Activated naive CD8-positive, alpha-beta T cell treated with anti-CD3 and anti-CD28 coated beads, Interleukin-2, amount 10 ng/mL, durations not matched to agents 7 days and 5 days (primary cell): ENCODE measurements at places on chromosomes 11 and 22. TPM values are rescaled to one million over a fixed set of nuclear protein-coding genes. Genes with fewer than 3 reads are reported as not detected.

- no peak for DNase-seq
These were observed 101.4 kb upstream of the ARHGAP42 start for GRCh38 chr11:100585728-100586127.

- peak; percentile 50 for DNase-seq
These were observed 8.6 kb upstream of the APOBEC3B start for GRCh38 chr22:38973289-38974169.

The DKK3 gene
- 12.0 TPM for total RNA-seq

The OSM gene
- 125 TPM for total RNA-seq

GRCh38 chr11:87832211-87832610, 343.0 kb downstream of the RAB38 start:
- DNase-seq: no peak

The PANX2 gene
- total RNA-seq: 0.11 TPM

DNA sequence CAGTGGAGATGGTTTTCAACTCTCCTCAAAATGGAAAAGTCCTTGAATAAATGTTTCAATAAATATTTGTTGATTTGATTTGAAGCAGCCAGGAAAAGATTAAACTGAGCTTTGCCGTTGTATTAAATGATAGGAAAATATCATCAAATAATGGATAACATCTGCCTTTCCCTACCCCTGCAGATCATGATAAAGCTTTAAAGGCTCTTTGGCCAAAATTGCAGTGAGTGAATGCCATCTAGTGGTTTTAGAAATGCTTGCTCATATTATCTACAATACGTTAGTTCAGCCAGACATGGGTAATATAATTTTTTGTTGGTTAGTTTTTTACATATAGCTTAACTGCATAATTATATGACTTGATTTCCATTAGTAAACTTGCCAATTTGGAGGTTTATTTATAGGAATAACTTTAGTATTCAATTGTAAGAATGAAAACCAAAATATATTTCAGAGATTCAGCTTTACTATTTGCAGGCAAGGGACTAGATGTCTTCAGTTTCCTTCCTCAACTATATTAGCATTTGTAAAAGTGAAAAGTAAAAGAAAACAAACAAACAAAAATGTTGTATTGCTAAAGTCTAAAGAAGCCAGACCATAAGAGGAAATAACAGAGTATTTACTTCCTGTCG, 159.2 kb downstream of the MSANTD4 start:
- DNase-seq: no peak

The EXPH5 gene
- 3.7 TPM for total RNA-seq

DNA sequence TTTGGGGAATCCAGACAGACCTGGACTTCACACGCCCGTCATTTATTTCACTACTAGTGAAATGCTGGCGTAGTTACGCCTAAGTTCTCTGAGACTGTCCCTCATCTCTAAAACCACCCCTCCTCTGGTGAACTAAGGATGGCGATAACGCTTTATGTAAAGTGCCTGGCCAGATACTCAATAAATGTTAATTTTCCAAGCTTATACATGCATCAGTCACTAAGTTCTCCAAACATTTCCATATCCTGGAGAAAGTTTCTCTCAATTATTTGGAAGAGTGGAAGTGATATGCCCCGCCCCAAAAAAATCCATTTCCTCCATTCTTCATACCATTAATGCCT, 1.1 kb upstream of the FBXO3 start:
- no peak for DNase-seq

DNA sequence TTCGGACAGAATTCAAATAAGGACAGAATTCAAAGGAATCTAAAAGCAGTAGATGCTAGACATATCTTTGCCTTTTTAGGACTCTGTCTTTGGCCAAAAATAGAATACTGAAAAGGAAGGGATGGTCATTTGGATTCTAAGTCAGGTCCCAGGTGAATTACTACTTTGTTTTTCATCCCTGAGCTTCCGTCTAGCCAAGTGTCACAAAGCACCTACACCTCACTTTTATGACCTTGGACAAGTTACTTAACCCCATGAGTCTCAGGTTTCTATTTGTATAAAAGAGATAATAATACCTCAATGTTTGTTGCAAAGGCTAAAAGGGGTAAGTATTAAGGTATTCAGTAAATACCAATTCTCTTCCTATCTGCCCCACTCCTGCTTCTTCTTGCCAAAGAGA, 7.3 kb downstream of the KIF18A start:
- DNase-seq: no peak

DNA sequence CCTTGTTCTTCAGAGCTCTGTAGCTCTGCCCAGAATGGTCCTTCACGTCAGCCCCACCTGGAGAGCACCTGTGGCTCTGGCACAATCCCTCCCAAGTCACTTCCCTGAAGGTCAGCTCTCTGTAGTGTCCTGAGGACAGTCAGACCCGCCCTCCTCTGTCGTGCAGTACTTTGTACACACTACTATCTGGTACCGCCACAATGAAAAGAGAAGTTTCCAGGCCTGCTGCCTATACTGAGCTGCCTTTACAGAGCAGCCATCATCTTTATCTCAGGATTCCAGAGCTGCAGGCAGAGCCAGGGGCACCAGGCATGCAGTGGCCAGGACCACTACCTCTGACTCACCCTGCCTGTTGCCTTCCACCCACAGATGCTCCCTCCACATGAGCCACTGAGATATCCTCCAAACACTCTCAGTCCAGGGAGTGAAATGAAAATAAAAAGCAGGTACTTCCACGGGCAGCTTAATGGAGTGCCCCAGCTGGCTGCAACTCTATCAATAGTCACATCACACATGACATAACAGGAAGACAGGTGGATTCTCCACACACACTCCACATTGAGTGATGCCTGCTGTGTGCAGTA, 7.3 kb downstream of the PACSIN2 start:
- no peak for DNase-seq

DNA sequence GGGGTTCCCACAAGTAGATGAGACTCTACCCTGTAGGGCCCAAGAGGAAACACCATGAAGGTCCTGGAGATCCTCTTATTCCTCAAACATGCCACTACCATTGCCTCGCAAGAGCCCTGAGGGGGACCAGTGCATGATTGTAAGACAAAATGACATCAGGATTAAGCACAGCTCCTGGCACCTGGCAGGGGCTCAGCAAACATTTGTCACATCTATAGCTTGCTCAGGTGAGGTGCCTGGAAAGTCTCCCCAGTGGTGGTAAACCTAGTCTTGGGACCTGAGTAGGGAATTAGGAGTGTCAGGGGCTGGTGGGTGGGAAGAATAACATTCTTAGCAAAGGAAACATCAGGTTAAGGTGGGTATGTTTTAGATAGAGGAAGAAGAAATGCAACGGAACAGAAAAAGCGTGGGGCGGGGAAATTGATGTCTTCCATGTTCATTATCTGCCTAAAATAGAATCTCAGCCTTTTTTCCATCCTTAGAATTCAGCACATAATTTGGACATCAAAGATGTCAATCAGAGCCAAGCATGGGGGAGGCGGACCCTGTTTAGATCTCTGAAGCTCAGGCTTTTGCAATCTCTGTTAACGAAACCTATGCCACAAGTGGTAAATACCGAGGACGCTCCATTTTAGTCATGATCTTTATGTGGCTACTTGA, 924 bp downstream of the YPEL1 start:
- DNase-seq: no peak

The SLCO2B1 gene
- total RNA-seq: 2.6 TPM

The MRGPRX4 gene
- not detected for total RNA-seq

DNA sequence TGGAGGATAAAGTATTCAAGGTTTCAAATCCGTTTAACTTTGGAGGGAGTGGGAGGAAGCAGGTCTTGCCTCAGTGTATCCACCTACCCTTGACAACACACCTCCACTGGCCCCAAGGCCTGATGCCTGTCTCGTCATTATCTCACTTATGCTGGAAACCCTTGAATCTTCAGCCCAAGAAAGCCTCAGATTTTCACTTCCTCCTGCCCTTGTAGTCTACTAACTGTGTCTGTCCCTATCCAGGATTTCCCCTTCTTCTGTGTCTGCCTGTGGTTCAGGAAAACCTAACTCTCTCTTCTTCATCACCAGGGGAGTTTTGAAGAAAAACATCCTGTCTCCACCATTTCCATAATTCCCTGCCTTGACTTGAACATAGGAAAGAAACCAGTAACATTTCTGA, 56.1 kb downstream of the SYT9 start:
- no peak for DNase-seq

The OR8B2 gene
- total RNA-seq: not detected

DNA sequence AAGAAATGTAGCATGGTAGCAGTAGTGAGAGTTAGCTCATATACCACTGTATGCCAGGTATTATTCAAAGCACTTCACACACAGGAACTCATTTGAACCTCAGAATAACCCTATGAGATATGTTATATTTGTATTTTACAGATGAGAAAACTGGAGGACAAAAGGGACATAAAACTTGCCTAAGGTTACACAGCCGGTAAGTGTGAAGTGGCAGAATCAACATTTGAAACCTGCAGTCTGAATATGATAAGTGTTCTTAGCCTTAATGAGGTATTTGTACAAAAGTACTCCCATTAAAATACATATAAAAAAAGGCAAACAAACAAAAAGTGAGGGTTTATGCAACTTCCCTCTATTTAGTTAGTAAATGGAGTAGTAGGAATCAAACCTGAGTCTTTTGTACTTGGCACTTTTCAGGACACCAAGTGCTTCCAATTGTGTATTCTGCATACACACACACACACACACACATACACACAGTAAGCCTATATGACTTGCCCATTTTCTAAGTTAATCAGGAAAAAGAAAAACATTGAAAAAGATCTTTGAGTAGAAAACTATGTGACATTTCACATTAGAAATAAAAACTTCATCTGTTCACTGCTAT, 223.9 kb upstream of the FOLH1 start:
- DNase-seq: no peak

DNA sequence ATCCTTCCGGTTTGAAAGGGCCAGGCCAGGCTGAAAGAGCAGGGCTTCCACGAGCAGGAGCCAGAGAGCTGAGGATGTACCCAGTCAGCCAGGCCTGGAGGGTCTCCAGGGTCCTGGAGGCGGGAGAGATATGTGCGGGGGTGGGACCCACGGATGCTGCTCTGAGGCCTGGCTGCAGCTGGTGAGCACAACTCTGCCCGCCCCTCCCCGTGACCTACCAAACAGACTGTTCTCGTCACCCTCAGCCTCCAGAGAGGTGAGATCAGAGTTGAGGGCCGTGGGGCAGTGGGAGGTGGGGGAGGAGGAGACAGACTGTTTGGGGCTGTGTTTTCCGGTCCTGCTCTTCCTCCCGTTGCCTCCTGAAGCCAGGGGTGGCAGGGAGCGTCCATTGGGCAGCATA, 42.2 kb downstream of the TRIOBP start:
- DNase-seq: no peak

DNA sequence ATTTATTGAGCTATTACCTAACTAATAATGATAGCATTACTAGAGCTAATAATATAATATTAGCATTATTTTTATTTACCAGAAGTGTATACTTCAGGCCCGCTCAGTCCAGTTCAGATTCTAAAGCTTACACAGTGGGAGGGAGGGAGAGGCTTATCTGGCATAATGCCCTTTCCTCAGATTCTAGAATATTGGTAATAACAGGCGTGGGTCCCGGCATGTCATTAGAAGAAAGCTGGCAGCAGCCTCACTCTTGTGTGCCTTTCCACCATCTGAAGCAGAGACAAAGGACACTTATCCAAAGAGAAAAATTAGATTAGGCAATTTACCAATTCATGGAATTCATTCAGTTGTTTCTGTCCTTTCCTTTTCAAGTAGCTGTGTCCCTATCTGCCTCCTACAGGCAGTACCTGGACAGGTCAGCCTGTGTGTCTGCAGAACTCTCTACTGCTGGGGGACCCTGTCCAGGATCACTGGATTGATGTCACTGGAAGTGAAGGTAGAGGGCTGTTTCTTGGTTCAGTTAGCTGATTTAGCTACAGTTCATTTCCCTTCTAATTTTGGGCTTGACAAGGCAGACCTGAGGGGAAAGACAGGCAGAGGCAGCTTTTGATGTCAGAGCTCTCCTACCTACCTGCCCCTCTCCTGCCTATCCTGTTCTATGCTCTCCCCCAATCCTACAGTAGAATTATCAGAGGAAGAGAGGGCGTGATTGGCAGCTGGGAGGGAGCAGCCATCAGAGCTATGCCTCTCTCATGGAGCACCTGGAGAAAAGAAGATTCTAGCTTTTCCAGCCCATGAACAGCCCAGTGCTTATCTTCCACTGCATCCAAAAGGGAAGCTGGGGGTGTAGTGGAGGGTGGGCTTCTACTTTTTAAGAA, 20.3 kb upstream of the CCDC90B start:
- DNase-seq: no peak

The MUC6 gene
- not detected for total RNA-seq

The OR51B4 gene
- total RNA-seq: not detected

- DNase-seq: no peak
These were observed 18.1 kb downstream of the DGCR2 start for GRCh38 chr22:19103880-19104821.

DNA sequence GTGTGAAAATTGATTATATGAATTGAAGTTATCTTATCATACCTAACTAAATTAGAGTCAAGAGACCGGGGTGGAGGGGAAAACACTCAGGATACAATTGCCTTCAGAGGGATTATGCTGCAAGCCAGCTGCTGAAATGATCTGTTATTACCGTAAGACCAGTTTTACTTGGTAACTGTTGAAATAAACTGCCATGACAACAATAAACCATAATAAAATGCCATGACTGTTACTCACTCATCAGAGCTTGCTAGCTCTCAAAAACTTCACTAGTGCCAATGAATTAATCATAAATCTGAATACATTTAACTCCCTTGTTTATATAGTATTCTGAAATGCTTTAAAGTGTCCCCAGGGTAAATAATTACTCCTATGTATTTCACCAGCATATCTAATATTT, 68.2 kb downstream of the CASP12 start:
- no peak for DNase-seq

DNA sequence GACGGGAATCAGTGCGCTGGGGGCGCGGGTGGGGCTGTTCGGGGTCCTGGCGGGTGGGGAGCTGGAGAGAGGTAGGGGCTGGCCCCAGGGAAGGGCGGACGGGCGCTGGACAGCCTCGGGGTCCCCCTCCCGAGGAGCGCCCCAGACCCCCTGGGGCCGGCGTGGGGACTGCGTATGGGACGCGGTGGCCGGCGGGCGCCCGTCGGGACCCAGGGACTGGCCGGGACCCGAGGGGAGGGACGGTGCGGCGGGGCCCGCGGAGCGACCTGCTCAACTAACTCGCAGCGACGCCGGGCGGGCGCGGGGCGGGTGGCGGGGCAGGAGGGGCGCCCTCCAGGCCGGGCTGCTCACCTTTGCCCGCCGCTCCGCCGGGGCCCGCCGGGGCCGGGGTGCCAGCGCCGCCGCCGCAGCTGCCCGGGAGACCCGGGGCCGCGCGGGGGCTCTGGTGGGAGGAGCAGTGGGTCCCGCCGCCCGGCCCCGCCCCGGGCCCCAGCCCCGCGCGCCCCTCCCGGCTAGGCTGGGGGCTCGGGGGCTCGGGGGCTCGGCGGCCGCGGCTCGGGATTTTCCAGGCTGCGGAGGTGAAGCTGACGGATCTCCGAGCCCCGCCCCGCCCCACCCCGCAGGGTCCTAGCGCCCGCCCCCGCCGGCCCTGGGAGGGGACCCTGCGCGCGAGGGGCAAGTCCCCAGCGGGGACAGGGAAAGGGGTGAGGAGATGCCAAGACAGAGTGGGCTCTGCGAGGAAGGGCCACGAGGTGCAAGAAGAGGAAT, 12.3 kb downstream of the STARD10 start:
- peak; percentile 68 for DNase-seq

The IFITM10 gene
- total RNA-seq: 1.3 TPM

GRCh38 chr11:130513132-130513531, 64.7 kb downstream of the ADAMTS15 start:
- no peak for DNase-seq
